Tracheal epithelial cell (primary cell): ENCODE measurements at places on chromosomes 12 and 14. TPM values are rescaled to one million over a fixed set of nuclear protein-coding genes. Genes with fewer than 3 reads are reported as not detected.

KIF26A gene
- 0.48 and 1.3 TPM in 2 replicates for total RNA-seq

TBX3 gene
- total RNA-seq, result 0.85 and 3.6 TPM in 2 replicates

C3AR1 gene
- under 0.01 TPM in 1 of 2 replicates, not detected in the other for total RNA-seq

ADGRD1 gene
- total RNA-seq, result not detected in 2 replicates

SOCS2 gene
- total RNA-seq, result 19.5 and 20.7 TPM in 2 replicates

KRT79 gene
- total RNA-seq, result 0.21 and 0.24 TPM in 2 replicates

FAM161B gene
- total RNA-seq, result 0.96 and 1.9 TPM in 2 replicates
